ENCODE measurements at places on chromosomes 5 and 9.
A peak's percentile ranks its signal among the peaks of the same experiment; 100 is the strongest.

DNA sequence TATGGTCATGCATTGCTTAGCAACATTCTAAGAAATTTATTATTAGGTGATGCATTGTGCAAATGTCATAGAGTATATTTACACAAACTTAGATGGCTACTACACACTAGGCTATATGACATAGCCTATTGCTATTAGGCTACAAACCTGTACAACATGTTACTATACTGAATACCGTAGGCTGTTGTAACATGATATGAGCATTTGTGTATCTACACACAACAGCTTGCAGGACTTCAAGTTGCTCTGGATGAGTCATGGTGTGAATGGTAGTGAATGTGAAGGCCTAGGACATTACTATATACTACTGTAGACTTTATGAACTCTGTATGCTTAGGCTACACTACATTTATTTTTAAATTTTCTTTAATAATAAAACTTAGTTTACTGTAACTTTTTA, 107.2 kb upstream of the MAMDC2 start:
- DNase-seq = no peak

DNA sequence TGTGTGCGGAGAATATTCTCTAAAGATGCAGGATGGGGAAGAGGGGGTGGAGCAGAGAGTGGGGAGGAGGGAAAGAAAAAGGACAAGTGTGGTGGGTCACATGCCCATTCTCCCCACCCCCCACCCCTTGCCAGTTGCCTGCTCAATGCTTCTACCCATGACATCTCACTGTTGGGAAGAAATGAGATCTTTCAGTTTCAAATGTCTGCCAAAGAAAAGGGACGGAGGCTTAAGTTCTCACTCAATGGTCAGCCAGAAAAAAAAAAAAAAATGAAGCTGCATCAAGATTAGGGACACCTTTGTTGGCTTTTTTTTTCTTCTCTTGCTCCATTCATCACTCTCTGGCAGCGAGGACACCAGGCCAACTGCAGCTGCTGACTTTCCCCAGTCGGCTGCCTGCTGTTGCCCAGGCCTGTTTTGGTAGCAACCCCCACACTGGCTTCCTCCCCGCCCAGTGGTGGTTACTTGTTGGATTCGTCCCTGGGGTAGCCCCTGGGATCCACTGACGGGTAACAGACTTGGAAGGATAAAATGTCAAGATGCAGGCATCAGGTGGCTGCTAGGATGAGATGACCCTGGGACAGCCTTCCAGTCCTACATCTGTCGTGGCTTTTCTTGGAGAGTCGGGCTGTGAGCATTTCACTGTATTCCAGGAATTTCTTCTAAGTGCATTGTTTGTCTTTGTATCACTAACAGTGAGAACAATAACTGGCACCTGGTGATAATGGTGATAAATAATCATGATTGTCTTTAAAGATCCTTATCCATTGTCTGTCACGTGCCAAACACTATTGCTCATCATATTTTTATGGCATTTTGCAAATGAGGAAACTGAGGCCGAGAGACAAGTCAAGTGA, 9.1 kb downstream of the WWC1 start:
- no peak for DNase-seq

GRCh38 chr5:95262933-95263660, 21.8 kb downstream of the MCTP1 start:
- DNase-seq = no peak

GRCh38 chr9:126879288-126879687, 18.8 kb downstream of the ZBTB34 start:
- no peak for DNase-seq

- DNase-seq = no peak
These were observed 44.0 kb downstream of the TNPO1 start for GRCh38 chr5:72860499-72860898.

GRCh38 chr5:88544136-88544645, 275.5 kb upstream of the TMEM161B start:
- DNase-seq = no peak

GRCh38 chr9:123410281-123410910, 54.4 kb downstream of the CRB2 start:
- DNase-seq = no peak

GRCh38 chr5:82403026-82403425, 124.9 kb upstream of the RPS23 start:
- DNase-seq = no peak

DNA sequence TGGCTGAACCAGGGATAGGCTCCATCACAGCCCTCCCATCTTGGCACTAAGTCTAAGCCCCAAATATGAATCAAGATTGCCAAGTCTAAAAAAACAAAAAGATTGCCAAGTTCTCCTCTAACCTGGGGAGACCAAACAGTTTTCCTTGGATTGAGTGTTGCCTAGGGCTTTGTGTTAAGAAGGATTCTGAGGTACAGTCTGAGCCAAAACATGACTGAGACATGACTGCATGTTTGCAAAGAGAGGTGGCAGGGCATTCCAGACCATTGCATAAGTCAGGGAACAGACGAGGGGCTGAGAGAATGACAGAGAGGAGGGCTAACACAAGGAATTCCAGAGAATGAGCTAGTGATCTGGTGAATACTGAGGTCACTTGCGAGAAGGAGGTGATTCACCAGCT, 11.4 kb downstream of the LAMC3 start:
- no peak for DNase-seq

DNA sequence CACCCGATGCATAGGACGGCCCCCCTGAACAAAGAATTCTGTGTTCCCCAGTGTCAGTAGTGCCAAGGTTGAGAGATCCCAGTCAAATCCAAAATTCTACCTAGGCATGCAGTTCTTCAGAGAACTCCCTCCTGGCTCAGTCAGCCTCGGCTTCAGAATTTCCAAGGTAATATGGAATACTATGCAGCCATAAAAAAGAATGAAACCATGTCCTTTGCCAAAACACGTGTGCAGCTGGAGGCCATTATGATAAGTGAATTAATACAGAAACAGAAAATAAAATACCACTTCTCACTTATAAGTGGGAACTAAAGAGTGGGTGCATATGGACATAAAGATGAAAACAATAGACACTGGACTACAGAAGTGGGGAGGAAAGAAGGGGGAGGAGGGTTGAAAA, 87.1 kb upstream of the TRIO start:
- DNase-seq = no peak

DNA sequence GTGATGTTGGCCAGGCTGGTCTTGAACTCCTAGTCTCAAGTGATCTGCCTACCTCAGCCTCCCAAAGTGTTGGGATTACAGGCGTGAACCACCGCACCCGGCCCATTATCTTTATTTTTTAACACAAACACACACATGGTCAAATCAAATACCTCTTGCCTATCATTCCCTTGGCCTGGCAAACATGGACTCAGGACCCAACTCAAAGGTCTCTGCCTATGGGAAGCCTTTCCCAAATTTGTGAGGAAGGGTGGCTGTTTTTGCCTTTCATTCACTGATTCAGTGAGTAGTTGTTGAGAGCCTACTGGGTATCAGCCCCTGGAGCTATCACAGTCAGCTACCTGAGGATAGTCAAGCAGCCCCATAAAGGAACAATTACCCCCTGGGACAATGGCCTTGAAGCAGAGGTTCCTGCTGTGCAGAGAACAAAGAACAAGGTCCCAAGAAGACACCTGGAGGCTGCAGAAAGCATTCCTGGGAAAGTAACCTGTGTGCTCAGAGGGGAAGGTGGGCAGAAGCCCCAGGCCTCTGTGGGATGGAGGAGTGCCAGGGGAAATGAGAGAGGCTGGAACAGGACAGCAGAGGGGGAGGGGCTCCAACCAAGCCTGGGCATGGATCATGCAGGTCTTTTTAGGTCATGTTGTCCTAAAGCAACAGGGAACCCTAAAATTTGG, 126.4 kb downstream of the CRB2 start:
- no peak for DNase-seq

- DNase-seq = no peak
These were observed 124.3 kb upstream of the SLC25A48 start for GRCh38 chr5:135710045-135710675.

DNA sequence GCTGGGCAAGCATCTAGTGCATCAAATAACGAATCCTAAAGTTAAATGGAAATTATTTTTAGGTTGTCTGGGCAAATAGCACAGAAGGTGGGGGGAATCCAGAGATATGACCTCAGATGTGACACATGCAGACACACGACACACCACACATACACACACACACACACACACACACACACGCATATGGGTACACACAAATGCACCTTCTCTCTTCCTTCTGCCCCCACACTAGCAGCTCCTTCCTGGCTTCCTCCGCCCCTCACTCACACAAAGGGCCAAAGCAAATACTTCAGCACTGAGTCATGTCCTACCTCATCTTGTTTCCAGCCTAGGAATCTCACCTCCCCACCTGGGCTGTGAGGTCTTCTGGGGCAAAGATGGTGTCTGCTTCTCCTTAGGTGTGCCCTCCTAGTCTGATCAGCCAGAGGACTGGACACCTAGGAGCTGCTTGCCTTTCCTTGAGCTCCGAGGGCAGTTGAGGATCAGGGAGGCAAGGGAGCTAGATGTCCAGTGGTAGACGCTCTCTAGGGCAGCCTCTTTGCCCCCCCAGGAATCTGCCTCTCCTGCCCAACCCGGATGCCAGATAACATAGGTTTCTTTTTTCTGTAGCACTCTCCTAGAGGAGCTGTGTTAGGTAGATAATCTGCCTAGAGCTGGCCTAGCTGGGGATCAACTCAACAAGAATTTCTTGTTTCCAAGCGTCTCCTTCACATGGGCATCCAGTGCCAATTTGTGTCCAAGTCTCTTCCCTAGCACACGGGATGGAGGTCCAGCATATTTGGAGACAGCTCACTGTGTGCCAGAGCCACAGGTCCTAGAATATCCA, 14.3 kb upstream of the JADE2 start:
- DNase-seq = no peak

- no peak for DNase-seq
These were observed 36.8 kb downstream of the NDUFS6 start for GRCh38 chr5:1838013-1838412.

DNA sequence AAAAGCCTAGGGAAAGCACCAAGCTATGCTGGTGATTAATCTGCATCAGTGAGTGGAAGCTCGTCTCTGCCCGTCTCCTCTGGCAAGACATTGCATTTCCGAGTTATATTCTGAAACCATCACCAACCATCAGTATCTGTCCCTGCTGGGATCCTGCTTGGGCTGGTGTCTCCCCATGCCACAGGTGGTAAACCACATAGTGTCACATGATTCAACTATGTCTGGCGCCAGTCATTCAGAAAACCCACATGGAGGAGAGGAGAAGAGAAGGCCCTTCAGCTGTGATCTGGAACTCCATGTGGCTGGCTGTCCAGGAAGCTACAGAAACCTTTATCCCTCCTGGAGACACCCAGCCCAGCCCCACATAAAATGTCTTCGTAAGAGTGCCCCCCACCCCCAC, 4.8 kb downstream of the IL9 start:
- no peak for DNase-seq

DNA sequence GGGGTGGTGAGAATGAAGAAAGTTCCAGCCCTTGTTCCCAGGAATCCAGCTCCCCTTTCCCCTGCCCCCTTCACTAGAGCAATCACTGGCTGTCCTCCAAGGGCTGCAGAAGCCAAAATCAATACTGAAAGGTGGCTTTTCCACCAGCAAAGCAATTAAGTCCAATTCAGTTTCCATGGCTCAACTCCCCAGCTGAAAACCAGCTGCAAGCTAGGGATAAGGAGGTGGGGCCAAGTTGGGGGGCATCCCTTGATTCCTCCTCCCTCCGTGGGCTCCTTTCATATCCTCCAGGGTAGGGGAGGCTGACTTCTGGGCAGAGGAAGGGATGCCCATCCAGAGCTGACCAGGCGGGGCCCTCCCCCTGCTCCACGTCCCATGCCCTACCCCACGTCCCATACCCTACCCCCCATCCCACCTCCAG, 22.7 kb downstream of the CAMK2A start:
- DNase-seq = no peak

GRCh38 chr5:64930672-64931318, 162.1 kb downstream of the CWC27 start:
- no peak for DNase-seq

- DNase-seq = peak; percentile 74
These were observed 21.4 kb downstream of the TMEM245 start for GRCh38 chr9:109098171-109098959.

- DNase-seq = no peak
These were observed 859 bp downstream of the RETREG1 start for GRCh38 chr5:16615741-16616535.

DNA sequence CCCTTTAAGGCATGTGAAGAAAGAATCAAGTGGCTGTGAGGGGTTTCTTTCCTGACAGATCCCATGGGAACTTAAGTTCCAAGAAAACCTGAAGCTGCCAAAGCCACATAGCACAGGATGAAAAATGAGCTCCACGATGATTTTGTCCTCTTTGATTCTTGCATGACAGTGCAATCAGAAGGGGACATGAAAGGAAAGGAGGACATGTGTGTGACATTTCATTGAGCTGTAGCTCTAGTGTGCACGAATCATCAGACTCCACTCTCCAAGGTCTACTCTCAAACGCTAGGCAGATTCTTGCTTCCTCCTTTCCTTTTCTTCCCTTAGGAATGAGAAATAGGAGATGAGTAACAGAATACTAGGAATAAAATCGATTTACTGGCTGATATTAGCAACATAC, 142.0 kb downstream of the ZNF608 start:
- DNase-seq = no peak

- no peak for DNase-seq
These were observed 72.3 kb downstream of the RAPGEF1 start for GRCh38 chr9:131667576-131667975.

DNA sequence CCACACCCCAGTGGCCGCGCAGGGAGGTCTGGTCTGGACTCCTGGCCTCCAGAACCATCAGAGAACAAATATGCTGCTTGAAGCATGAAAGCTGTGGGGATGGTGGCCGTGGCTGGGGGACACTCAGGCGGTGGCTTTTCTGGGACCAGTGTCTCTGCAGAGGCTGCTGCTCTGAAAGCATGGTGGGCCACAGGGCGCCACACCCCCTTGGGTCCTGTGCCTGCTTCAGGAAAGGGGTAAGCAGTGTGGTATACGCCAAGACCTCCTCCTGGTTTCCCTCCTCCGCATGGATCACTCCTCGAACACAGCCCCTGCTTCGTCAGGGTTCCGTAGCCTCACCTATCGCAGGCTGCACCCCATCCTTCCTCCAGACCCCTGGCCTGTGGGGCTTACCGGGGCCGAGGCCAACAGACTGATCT, 19.7 kb upstream of the TERT start:
- no peak for DNase-seq

DNA sequence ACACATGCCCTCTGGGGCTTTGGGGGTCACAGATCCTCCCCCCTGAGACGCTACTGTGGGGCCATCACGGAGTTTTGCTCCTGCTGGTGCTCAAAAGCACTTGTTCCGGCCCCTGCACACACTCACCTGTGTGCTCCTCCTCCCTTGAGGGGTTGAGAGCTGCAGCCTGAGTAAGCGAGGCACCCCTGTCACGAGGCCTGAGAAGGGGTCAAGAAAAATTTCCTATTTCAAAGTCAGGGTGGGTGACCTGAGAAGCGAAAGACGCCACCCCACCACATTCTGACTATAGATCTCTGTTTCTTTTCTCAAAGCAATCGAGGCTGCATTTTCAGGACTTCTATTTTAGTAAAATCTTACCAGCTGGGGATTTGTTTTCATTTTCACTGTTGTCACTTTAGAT, 138.5 kb downstream of the DCP2 start:
- no peak for DNase-seq
